ENCODE measurements at places on chromosomes 1 and 21.

GRCh38 chr1:215393476-215393875, 173.6 kb upstream of the KCTD3 start:
- no peak for DNase-seq

GRCh38 chr21:44924606-44925377, 4.1 kb upstream of the ITGB2 start:
- DNase-seq, result no peak

DNA sequence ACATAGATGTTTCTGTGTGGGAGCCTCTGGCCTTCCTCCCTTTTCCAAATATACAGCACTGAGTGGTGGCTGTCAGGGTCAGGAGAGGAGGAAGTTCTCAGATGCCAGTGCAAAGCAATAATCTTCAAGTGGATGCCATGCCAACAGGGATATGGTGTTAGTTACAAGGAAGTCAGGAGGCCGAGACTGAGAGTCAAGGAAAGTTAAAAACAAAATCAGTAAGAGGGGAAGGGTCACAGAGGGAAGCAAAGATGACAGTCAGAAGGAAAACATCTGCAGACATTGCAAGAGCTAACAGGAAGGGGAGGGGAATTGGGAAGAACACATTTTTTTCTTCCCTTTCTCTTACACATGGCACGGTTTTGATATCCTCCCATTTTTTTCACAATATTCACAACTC, 691.4 kb downstream of the ADGRL2 start:
- no peak for DNase-seq

DNA sequence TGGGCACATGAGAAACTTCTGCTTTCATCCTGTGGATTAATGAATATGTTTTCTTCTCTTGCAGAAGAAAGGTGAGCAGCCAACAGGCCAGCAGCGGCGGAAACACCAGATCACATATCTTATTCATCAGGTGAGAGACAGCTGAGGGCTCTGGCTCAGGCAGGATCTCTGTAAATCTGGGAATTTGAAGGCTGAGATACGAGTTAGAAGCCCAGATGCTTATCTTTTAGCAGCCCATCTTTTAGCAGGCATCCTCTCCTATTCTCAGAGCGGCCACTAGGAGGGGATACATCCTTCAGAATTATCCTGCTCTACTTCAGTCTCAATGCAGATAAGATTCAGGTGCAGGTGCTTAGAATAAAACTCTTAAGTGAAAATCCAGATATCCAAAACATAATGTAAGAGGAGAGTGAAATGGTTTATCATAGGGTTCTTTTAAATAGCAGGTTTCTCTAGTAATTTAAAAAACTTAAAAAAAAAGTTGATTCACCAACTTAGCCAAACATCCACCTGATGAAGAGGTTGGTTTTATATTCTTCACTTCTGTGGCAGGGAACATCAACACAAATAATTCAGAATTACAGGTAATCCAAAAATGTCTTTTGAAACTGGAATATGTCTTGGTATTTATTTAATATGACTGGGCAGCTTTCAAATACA, 19.3 kb downstream of the SH2D2A start:
- no peak for DNase-seq

DNA sequence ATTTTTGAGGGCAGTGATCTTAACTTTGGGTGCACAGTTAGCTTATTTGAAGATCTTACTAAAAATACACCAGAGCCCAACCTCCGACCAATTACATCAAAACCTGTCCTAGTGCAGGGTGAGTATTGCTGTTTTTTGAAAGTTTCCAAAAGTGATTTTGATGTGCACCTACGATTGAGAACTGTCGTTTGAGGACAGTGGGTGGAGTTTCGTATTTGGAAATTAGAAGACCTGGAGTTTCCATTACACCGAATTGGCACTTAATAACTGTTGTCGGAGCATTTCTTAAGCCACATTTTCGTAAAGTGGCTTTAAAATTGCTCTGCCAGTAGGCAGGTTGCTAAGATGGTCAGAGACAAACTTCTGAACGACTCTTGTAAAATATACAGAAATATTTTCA, 1.1 kb downstream of the SOD1 start:
- no peak for DNase-seq

DNA sequence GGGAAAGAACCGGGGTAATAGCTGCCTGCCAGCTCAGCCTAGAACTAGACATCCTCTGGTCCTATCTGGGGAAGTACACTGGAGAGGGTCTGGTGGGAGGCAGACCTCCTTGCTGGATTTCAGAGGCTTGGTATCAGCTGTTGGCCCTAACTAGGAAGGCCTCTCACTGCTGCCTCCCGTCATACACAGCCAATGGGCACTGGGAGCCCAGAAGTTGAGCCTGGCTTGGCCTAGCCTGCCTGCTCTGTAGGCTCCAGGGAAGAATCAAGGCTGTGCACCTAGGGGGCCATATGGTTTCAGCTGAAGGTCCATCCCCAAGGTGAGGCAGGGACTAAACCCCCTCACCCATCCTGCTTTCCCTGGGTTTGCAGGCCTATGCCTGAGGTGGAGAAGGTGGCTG, 4.3 kb upstream of the MUTYH start:
- no peak for DNase-seq

Data from stimulated activated CD4-positive, alpha-beta T cell treated with anti-CD3 and anti-CD28 coated beads, Interleukin-15, amount 100 ng/mL, for 1 hour (primary cell).